ENCODE measurements at places on chromosomes 12 and 14.

- DNase-seq: no peak
These were observed 16.3 kb upstream of the BDKRB1 start for GRCh38 chr14:96239711-96240141.

GRCh38 chr12:108700833-108701541, 30.3 kb downstream of the CORO1C start:
- no peak for DNase-seq

DNA sequence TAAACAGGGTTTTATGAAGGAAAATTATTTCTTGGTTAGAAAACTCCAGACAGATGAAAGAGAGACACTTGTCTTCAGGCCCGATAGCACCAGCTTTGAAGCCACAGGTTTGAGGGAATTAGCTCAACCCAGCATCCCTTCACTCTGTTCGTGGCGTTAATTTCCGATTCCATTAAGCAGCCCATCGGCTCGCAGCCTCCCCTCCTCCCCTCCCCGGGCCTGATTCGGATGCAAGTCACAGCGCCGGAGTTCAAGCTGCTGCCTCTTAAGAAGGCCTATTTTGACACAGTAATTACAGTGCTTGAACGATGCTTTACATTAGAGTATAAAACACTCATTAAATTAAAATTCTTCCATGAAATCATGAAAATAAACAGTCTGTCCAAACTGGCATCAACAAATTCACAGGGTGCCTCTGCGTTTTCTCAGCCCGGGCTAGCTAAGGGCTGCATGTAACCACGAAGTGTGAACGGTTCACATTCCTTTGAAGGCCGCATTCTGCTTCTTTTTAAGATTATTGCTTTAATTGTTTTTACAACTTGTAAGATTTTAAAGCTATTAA, 145.8 kb downstream of the DICER1 start:
- no peak for DNase-seq

GRCh38 chr14:26594148-26594547, 3.7 kb downstream of the NOVA1 start:
- DNase-seq: no peak

GRCh38 chr12:3838076-3838475, 35.1 kb downstream of the PARP11 start:
- DNase-seq: no peak

GRCh38 chr14:101477648-101478047, 83.6 kb upstream of the DIO3 start:
- no peak for DNase-seq

GRCh38 chr12:119446459-119446858, 111.9 kb downstream of the CCDC60 start:
- DNase-seq: peak; percentile 27

- no peak for DNase-seq
These were observed 694.3 kb upstream of the TBX3 start for GRCh38 chr12:115378291-115378690.

Measured in H4 (cell line).